NCI-H1436 treated with DMSO at 0.1 percent for 48 hours (cell line): ENCODE measurements at places on chromosomes 11 and 22.

- DNase-seq, result no peak
These were observed 43.6 kb upstream of the NTM start for GRCh38 chr11:131326829-131327228.

GRCh38 chr22:46586531-46587011 is 33.6 kb upstream of the GRAMD4 start:
- no peak for DNase-seq

- no peak for DNase-seq
These were observed 54.1 kb downstream of the LIF start for GRCh38 chr22:30192427-30192826.

DNA sequence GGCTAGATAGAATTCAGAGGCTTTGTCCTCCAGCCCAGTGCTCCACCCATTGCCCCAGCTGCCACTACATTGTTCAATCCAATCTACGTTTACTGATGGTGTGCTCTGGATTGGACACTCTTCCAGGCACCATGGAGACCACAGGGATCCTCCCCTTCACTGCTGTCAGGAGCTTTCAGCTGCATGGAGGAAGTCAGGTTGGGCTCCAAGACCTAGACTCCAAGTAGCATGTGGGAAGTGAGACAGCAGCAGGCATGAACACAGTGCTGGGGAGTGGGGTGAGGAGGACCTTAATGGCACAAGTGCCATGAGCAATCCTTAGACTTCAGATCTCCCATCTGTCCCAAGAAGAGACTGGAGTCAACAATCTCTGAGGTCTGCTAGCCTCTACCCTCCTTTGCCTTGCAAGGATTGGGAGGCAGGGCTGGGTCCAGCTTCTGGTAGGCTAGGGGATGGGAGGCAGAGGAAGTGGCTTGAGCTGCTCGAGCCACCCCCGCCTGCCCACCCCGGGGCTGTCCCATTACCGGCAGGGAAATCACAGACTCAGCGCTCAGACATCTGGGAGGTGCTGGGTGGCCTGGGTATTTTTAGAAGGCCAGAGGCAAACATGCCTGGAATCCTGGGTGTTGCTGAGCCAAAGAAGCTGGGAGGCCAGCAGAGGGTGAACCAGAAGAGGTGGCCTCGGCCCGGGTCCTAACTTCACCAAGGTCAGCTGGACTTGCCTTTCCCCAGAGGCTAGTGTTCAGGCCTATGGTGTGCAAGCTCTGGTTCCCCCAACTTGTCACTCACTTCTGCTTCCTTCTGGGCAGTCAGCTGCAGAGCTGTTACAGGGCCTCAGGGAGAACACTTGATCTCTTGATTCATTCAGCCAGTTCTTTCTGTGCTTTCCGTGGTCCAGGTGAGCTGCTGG is 15.2 kb upstream of the FCHSD2 start:
- no peak for DNase-seq

- DNase-seq, result no peak
These were observed 414.8 kb downstream of the BUD13 start for GRCh38 chr11:116357784-116358544.

DNA sequence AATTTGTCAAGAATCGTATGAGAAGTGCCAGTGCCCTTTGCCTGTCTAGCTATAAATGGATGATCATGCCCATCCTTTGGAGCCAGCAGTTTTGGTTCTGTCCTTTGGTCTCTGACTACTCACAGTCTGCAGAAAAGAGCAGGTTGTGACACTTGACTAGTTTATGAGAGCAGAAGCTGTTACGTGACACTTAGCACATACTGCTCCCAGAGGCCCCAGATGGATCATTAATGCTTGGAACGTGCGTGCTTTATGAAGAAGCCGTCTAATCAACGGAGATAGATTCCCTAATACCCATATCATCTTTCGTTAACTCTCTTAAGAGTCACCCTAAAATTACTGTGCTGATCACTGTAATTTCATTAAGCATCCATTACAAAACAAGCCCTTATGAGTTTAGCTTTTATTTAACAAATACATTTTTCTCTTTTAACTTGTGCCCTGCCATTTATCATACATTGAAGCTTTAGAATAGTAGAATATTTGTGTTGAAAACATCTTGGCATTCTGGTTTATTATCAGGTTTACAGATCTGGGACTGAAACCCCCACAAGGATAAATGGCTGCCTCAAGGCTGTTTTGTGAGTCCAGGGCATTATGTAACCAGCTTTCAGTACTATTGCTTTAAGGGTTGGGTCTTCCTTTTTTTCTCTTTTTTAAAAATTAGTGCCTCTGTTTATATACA is 47.0 kb upstream of the ADORA2A start:
- peak; percentile 82 for DNase-seq

DNA sequence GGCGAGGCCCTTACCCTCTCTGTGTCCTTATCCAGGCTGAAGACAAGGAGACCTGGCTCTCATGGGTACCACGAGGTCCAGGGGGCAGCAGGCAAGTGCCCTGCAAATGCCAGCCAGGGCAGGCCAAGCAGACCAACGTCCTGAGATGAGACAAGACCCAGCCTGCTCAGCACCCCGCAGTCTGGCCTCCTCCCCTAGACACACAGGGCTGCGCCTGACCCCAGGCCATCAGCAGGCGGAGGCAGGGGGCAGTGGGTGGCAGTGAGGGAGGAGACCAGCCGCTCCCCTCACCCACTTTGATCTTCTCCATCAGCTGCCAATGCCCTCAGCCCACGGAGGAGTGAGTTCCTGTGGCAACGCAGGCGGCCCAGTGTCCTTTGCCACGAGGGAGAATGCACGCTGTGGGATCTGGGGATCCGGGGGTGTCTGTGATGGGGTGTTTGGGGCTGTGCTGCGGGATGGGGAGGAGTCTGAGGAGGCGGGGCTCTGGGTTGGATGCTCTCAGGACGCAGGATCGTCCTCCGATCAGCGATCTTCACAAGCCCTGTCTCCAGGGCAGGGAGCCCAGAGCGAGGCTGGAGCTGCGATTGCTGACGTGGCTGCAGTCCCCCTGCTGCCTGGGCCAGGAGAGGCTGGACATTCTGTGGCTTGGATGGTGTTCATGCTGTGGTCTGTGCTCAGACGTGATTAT is 30.5 kb upstream of the PPARA start:
- DNase-seq, result no peak

GRCh38 chr22:17897426-17897825 is 123.2 kb upstream of the BID start:
- no peak for DNase-seq
